Left forelimb (tissue), 1 donor: ENCODE measurements at places on chromosomes 5 and 9.

GRCh38 chr9:88529496-88529895 lies 5.5 kb upstream of the NXNL2 start:
- DNase-seq, result no peak

DNA sequence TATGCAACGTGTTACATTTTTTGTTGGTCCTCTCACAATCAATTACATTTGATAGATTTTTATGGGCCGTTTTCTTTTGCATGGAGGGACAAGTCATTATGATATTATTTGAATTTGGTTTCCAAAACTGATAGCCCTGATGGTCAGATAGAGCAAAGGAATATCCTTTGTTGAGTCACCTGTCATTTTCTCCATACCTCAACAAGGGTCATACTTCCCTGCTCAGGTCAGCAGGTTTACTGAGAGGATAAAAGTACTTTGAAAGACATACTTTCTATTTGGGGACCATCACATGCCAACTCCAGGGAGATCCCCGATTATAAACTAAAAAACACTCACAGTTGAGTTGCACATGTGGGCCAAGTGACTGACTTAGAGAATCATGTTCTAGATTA lies 132.9 kb downstream of the SUSD1 start:
- DNase-seq, result no peak

DNA sequence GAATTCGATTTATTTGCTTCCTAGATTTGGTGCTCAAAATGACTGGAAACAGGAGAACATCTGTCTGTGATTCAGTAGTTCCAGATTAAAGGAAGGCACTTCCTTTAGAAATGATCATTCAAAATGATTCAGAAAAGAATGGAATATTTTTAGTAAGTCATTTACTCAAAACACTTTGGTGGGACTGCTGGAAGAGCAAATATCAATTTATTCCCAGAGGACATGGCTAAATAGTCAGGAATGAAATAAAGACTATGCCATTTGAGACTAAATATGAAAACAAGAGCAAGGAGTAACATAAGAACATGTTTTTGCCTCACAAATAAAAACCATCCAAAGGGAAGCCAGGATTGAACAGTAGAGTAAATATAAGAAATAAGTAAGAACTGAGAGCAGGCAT lies 138.6 kb upstream of the RASA1 start:
- no peak for DNase-seq

DNA sequence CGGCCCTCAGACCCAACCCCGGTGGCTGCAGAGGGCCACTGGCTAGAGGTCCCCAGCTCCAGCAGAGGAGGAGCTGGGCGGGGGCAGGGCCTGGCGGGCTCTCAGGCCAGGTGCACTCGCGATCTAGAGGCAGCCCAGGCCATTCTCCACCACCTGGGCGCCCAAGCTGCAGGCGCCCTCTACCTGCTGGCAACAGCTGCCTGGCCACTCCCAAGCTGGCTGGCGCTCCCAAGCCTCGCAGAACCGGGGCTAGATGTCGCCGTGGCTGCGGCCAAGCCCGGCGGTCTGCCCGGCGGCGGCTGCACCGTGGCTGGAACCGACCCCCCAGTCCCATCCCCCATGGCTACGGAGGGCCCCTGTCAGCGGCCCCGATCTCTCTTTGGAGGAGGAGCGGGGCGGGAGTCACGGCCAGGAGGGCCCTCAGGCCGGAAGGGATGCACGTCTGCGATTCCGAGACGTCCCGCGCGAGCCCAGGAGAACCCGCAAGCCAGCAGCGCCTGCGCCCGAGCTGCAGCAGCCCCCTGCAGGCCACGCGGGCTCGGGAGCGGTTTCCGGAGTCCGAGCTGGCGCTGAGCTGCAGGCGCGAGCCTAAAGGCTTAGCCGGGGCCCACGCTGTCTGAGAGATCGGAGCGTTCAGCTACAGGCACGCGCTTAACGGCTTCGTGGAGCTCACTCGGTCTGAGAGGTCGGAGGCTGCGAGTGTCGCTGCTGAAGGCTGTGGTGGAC lies 44.3 kb upstream of the BICD2 start:
- DNase-seq, result peak; percentile 84

- no peak for DNase-seq
Measured at GRCh38 chr5:172659909-172660628, 19.0 kb downstream of the NEURL1B start.

GRCh38 chr5:147481874-147482705 lies 27.8 kb downstream of the DPYSL3 start:
- DNase-seq, result peak; percentile 23

DNA sequence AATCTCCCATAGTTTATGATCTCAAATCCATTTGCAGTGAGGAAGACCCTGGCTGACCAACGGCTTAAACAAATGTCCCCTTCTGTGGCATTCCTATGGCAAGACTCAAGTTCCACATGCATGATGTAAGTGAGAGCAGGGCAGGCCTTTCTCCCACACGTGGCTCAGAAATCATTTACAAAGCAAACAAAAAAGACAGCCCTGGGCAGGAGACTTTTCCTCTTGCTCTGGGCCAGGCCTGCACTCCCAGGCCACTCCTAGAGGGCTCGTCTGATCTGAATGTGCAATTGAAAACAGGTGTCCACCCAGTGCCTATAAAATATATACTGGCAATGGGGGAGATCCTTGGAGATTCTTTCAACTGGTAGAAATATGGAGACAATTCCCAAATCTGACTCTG lies 123.1 kb downstream of the DMRT2 start:
- no peak for DNase-seq

DNA sequence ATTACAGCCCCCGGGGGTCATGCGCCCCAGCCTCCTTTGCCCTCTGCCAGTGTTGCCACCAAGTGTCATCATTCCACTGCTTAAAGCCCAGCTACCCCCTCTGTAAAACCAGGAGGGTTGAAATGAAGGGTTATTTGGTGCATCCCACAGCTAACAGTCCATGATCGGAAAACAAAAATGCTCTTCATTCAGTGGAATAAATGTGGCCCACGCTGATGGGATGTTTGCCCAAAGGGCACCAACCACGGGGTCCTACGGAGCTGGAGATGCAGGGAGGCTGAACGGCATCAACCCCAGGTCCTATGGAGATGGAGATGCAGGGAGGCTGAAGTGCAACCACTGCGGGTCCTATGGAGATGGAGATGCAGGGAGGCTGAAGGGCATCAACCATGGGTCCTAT lies 218.5 kb upstream of the IRX1 start:
- DNase-seq, result peak; percentile 33

- no peak for DNase-seq
Measured at GRCh38 chr5:40374853-40375252, 304.9 kb upstream of the PTGER4 start.

DNA sequence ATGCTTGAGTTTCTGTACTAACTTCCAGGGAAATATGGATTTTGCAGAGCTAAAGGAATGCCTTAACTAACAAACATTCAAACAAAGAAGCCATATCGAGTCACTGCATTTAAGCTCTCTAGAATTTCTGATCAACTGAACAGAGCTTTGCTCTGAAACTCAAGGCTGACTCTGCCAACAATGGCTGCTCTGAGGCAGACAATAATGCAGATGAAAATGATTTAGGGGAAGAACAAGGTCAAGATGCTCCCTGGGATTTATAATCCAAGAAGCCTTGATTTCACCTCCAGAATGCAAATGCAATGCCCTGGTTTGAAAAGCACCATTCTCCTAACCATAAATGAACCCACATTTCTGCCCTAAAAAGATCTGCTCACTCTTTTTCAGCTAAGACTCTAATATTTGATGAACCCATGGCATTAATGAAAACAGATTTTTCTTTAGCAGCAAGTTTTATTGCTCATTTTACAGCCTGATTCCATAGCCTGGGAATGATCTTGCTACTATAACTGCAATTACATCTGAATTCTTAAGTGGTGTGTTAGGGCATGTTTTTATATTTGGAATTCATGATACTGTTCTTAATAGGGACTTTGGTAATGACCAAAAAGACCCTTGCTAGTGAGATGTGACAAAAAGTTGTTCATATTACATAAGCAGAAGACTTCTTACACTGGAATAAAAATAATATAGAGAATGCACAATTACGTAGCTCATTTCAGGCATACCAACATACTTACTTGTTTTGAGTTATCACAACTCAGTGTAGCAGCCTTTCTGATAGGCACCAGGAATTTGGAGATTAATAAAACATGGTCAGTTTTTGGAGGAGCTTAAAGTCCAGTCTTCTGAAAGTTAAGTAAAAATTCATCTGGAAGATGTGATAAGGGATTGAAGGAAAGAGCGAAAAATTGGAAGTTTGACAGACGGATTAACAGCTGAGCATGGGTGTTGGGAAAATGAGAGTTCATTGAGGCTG lies 169.4 kb downstream of the TRPM3 start:
- no peak for DNase-seq

- DNase-seq, result no peak
Measured at GRCh38 chr5:132501961-132502931, 11.7 kb upstream of the IRF1 start.
